Heart right ventricle (tissue), 16 donors: ENCODE measurements at places on chromosomes 1 and 21.

- no peak for DNase-seq
Observed at GRCh38 chr1:248886237-248886895, 19.7 kb upstream of the PGBD2 start.

GRCh38 chr1:157278383-157279137 lies 140.4 kb upstream of the ETV3 start:
- no peak for DNase-seq

DNA sequence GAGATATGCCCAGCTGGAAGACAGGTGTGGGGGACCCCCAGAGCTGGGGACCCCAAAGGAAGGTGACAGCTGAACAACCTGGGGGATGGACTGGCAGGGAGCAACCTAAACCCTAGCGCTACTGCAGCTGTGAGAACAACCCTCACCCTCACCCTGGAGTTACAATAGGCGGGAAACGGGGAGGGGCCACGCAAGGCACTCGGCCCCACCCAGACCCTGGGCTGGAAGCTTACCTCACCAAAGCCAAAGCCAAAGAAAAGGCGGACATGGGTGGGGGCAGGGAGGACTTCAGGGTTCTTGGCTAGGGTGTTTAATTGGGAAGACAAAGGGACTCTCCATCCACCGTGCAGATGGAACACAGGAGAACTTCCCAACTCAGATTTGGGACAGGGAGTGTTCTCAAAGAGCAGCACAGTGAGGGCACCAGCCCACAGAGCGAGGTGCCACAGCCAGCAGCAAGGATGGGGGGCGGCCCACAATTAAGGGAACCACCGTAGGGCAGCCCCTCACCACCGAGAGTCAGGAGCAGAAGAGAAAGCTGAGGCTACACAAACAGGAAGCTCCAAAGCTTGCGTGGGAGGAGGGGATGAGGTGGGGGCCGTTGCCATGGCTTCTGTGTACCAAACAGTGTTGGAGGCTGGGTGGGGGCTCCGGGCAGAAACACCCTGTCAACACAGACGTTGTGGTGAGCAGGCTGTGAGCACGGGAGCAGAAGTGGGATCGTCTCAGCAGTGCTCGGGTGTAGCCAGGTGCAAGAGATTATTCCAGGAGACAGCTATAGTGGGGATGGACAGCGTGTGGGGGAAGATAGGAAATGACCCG lies 1.9 kb downstream of the TAGLN2 start:
- DNase-seq, result peak; percentile 95

GRCh38 chr1:93304716-93305138 lies 41.0 kb upstream of the DR1 start:
- peak; percentile 54 for DNase-seq

DNA sequence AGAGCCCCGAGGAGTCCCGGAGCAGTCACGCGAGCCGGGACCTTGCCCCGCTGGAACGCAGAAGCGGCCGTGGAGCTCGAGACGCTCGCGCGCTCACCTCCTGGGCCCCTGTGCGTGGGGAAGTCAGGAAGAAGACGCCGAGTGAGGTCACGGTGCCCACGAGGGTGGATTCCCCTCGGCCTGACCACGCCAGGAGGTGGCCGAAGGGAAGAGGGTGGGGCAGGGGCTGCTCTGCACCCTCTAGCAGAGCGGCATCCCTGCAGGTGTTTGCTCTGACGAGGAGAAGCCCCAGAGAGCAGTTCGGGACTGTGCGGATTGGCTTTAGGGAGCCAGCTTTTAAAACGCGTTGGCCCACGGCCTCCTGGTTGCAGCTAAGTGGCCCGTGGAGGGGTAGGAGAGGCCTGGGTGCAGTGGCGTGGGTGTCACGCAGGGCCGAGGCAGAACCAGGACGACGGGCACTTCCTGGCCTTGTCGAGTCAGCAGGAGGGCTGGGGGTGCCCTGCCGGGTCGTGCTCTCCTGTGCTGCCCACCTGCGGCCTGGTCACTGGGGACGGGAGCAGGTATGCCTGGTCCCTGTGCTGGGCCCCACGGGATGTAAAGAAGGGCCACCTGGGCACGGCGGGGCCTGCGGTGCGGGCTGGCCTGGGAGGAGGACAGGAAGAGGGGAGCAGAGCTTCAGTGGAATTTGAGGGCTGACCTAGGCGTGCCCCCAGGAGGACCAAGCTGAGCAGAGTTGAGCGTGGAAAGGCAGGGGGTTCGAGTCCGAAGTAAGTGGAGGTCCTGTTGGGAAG lies 1.0 kb downstream of the PDXK start:
- no peak for DNase-seq

DNA sequence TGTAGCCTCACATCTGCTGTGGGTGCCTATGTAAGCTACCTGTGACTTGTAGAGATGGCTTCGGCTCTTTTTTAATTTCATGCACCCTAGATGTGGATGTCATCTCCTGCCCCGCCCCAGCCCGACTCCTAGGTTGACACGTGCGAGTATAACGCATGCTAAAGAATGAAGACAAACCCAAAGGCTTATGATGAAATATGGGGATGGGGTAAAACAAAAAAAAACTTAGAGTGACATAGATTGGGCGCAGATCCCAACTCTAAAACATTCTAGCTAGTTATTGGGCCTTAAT lies 613 bp upstream of the ERO1B start:
- DNase-seq, result no peak

- peak; percentile 79 for DNase-seq
Observed at GRCh38 chr1:25771221-25772114, 28.5 kb upstream of the SELENON start.

DNA sequence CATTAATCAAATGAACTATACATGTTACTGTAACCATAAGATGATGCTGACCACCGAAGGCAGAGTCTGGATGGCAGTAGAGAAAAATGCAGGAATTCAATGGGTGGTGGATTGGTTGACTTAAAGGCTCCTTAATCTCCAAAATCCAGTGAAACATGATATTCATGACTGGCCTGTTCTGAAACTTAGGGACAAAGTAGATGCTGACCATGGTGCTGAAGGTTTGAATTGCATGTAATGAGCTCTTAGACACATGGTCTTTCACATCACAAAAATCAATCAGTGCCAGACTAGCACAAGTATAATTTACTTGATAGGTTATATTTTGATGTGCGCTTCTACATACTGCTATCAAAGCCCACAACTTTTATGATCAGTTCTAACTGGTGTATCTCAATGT lies 30.9 kb upstream of the NTMT2 start:
- no peak for DNase-seq

DNA sequence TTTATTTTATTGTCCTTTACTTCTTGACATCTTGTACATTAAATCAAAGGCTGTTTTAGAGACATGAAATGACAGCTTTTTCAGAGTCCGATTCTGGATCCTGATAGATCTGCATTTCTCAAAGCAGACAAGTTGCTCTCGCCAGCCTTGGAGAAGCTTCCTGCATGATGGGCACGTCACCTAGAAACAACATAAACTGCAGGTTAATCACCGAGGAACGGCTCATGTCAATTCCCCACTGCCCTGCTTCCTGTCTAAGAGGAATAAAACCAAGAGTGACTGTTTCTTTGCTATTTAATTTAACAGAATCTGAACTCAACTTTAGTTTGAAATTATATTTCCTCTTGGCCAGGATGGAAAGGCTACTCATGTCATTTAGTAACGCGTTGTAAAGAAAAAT lies 77.0 kb downstream of the RWDD3 start:
- DNase-seq, result no peak

GRCh38 chr1:155043301-155043702 lies 7.8 kb upstream of the ADAM15 start:
- DNase-seq, result no peak

DNA sequence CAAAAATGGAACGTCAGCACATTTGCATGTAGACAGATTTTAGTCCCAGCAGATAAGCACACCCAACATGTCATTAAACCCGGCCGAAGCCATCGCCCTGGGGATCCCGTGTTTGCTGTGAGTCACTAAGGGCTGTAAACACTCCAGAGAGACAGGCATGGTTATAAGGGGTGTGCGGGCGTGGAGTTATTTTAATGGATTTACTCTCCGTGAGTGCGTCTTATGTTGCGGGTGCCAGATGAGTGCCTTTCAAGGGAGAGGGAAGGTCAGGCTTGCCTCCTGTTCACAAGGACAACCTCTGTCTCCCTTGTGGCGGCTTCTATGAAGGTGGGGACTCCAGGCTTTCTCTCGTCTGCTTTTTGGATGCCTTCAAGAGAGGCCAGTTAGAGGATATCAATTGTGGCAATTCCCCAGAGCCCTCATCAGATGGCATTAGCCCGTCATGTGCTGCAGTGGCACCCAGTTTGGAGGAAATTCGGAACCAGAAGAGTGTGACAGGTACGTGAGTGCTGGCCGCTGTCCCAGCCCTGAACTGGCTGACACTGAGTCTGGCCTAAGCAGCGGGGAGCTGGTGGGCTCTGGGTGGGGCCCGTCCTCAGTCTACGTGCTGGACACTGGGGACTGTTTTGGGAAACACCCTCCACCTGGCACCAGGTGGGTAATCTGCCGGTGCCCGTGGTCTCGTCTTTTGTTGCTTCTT lies 223.8 kb upstream of the TMEM51 start:
- DNase-seq, result no peak

GRCh38 chr1:229253151-229253974 lies 17.5 kb upstream of the RAB4A start:
- no peak for DNase-seq

GRCh38 chr1:93907718-93908117 lies 1.5 kb downstream of the GCLM start:
- peak; percentile 15 for DNase-seq

DNA sequence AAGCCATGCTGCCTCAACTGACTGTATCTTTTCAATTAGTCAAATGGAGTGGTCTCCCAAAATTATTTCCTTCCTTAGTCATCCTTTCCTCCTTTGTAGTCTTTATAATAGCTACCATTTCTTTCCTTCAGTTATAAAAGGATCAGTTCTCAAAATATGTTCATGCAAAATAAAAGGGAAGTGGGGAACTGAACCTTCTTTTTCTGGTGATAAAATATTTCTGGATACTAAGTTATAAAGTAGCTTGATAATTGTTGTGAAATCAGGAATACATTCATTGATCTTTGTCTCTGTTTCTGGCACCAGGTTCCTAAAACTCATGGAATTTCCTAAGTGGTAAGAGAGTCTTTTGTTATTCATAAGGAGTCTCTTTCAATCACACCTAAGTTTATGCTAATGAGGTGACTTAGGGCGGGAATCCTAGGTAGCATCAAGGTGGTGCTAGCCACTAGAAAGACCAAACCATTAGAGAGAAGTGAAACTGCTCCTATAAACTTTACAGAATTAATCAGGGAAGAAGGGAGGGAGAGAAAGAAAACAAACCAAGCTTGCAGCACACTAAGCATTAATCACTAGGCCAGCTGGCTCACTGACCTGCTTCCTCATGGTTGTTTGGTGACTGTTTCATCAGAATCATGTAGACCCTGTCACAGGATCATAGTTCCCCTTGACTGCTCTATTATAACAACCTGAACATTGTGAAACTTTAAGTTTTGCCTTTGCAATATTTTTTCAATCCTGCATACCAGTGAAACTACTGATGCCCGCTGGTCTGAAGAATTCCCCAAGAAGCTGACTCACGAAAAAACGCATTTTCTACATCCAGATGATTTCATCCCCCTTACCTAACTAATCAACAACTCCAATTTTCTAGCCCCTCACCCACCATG lies 161.6 kb upstream of the PTBP2 start:
- DNase-seq, result no peak

DNA sequence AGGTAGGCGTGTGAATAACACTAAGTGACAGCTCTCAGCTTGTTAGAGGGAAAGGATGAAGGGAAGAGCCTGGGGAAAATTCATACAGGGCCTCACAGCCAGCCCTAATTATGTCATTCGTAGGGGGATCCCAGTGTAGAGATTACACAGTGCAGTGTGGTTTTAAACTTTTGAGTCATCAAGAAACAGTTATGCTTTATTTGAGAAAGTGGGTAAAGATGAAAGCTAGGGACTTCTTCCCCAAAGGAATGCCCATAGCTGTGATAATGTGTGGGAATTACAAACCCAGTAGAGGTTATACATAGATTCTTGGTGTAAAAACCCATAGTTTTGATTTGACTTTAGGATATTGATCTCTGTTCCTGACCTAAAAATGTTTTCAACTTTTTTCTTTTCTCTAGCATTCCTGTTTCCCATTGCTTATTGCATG lies 1.9 kb downstream of the TTF2 start:
- no peak for DNase-seq
